Lung (tissue), 17 donors: ENCODE measurements at places on chromosomes 4 and X. TPM values are rescaled to one million over a fixed set of nuclear protein-coding genes. Genes with fewer than 3 reads are reported as not detected.

DNA sequence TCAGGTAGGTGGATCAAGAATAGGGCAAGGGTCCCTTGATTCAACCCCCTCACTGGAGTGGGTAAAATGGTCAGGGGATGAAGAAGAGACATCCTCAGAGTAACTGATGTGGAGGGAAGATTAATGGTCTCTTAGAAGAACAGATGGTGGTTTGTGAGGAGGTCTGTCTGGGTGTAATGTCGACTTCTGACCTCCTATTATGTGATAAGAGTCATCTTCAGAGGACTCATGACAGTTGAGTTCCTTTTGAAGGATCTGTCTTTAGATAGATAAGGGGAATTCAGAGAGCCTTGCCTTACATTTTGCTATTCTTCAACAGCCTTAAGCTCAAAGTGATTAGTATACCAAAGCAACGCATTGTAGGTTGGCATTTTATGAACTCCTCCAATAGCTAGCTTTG, 27.1 kb upstream of the MAGEA8 start:
- no peak for DNase-seq

AFM gene
- not detected for total RNA-seq

NEUROG2 gene
- total RNA-seq, result not detected

GRCh38 chr4:156765277-156765676, 206.3 kb downstream of the PDGFC start:
- DNase-seq, result no peak

CDS1 gene
- total RNA-seq, result 32.7 TPM

VMA21 gene
- 36.3 TPM for total RNA-seq

ZNF630 gene
- 2.5 TPM for total RNA-seq

TLL1 gene
- total RNA-seq, result 5.7 TPM

DNA sequence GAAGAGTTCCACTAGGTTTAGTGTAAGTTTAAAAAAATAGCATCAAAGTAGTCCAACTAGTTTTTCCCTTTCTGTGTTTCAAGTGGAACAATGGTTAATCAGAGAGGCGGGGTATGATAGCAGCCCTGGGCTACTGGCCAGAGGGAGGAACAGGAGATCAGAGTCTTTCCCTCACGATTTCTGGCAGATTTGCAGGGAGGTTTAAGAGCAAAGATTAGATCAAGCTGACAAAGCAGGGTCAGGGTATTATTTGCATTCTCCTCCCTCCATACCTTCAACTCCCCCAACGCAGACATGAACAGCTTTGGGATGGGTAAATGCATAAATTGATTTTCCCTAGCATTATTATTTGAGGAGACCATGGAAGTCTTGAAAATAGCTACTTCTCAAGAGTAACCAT, 277.6 kb upstream of the DIAPH2 start:
- peak; percentile 65 for DNase-seq

DNA sequence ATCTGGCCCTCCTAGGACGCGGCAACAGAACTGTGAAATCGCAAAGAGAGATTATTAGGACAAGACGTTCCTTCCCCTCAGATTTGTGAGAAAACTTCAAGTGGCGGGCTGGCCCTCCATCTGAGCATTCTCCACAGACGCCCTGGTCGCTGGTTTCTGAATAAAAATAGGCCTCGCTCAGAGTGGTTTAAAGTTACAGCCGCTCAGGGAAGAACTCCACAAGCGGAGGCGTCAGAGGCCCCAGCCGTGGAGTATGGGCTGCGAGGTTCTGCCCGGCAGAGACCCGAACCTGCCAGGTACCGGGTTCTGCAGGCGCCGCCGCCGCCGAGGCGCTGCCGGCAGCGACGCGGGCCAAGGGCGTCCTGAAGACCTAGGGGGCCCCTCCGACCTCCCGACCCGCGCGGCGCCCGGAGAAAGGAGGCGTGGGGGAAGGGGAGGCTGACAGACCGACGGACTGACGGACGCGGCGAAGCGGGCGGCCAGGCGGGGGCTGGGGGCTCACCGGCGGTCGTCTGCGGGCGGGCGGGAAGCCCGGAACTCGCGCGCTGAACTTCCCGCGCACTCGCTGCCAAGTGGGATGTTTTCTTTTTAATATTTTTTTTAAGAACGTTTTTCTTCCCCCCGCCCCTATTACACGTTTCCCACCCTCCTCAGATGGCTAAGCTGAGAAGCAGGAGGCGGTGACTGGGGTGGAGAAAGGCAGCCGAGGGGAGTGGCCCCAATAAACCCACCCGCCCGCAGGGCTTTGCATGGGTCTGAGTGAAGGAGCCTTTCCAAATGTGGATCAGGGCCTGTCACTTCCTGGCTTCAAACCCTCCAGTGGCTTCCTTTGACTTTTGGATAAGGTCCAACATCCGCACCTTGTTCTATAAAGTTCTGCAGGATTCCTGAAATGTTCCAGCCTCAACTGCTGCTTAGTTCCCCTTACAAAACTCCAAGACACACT, at the start of gene PABPC4L:
Gene PABPC4L, minus strand, starts transcription at position 574 of the 946 bp plus-strand sequence. CDS start 770 bp downstream, outside the sequence.
- DNase-seq, result peak; percentile 94

DNA sequence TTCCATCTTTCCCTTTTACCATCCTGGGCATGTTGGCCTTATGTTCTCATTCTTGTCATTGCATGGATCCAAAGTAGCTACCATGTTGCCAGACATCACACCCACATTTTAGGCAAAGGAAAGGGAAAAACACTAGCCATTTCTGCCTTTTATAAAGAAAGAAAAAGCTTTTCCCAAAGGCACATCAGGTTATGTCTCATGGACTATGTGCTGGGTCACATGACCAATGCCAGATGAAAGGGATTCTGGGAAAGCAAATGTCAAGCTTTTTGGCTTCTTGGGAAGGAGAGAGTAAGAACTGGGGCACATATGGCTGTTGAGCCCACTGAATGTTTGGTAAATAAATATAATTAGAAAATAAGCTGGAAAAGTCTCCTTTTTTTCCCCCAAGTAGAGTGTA, 4.3 kb upstream of the SOD3 start:
- DNase-seq, result no peak

ETNPPL gene
- total RNA-seq, result not detected

DNA sequence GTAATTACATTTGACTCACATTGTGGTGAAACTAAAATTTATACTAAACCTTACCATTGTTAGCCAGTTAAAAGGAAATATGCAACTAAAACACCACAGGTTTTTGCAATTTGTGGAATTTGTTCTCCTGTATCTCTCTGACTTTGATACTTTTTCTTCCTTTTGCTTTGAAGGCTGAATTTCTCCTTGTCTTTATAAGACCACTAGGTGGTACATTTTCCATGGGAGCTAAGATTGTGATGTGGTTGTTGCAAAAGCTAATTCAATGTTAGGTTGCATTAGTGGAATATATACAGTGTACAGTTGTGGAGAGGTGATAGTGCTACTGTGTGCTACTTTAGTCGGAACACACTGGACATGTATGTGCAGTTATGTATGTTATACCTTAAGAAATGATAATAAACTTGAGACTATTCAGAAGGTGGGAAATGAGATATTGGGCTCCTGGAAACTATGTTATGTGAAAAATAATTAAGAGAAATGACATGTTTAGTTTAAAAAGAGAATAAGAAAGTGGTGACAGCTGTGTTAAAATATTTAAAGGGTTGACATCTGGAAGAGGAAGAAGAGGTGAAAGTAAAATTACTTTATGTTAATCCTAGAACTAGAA, 70.3 kb downstream of the ARL9 start:
- DNase-seq, result no peak

GUCY2F gene
- not detected for total RNA-seq
